ENCODE measurements at places on chromosomes 2 and 18. TPM values are rescaled to one million over a fixed set of nuclear protein-coding genes. Genes with fewer than 3 reads are reported as not detected.

Gene OXER1
- 5.6 TPM for polyA plus RNA-seq

- DNase-seq, result no peak
Observed at GRCh38 chr2:122739732-122740593, 984.5 kb downstream of the TSN start.

Gene HOXD13
- 0.36 TPM for polyA plus RNA-seq

Gene ALK
- polyA plus RNA-seq, result 0.30 TPM

Gene COL3A1
- 1,758 TPM for polyA plus RNA-seq

Gene STEAP3
- polyA plus RNA-seq, result 1.6 TPM

Gene MYOM1
- 11.7 TPM for polyA plus RNA-seq

DNA sequence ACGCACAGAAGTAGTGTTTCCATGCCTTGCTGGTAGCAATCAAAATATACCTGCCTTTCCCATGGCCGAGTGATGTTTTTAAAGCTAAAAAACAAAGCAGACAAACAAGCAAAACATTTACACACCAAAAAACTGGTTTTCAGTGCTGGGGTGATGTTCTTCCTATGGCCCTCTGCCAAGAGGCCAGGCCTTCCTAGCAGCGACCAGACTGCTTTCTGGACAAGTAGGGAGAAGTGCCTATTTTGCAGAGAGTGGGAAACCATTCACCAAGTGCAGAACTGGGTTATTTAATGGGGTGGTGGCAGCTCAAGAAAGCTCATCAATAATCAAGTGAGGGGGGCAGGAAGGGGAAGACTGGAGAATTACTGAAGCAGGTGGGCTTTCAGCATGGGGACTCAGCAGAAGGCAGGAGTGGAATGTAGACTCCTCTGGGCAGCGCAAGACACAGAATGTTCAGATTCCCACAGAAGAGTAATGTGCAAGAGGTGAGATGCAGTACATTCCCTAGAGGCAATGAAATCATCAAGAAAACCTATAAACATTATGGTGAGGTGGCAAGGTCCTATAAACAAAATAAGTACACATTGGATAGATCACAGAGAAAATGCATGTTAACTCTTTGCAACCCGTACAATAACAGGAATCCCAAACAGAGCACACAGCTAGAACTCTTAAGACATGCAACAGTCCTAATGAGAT lies 44.0 kb downstream of the CPO start:
- DNase-seq, result no peak

DNA sequence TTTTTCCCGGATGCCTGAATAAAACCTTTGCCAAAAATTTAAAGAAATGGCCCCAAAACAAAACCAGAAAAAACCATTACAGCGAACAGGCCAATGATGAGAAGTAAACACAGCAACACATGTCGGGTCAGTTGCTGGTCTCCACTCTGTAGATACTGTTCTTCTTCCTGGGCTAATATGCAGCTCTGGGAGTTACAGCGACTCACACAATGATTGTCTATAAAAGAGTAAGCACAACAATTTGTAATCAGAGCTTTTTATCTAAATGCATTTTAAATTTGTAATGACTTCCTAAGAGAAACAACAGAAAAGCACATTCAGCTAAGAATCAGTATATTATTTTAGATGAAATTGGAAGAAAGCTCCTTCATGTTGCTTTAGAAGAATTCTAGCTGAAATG lies 40.3 kb downstream of the GPR155 start:
- no peak for DNase-seq

Gene SLC9A4
- 8.6 TPM for polyA plus RNA-seq

GRCh38 chr2:68807821-68808266 lies 63.4 kb downstream of the BMP10 start:
- DNase-seq, result no peak

DNA sequence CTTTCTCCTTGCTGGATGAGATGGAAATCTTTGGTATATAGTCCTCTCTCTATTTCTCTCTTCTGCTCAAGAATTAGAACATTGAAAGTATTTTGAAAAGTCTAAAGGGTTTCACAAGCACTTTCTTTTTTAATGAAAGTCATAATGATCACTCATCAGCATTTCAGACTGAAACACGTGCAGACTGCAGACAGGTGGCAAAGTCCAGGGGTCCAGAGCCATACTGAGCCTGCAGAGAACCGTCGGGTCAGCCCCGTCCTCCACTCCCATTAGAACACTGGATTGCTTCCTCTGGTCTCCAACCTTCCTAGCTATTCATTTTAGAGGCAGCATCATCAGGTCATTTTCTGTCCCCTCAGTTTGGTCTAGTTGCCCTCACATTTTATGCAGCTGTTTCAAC lies 3.1 kb downstream of the TMEM247 start:
- no peak for DNase-seq

Data from left renal pelvis (tissue), 4 donors.